Kidney glomerular epithelial cell (primary cell): ENCODE measurements at places on chromosomes 5 and 9.

DNA sequence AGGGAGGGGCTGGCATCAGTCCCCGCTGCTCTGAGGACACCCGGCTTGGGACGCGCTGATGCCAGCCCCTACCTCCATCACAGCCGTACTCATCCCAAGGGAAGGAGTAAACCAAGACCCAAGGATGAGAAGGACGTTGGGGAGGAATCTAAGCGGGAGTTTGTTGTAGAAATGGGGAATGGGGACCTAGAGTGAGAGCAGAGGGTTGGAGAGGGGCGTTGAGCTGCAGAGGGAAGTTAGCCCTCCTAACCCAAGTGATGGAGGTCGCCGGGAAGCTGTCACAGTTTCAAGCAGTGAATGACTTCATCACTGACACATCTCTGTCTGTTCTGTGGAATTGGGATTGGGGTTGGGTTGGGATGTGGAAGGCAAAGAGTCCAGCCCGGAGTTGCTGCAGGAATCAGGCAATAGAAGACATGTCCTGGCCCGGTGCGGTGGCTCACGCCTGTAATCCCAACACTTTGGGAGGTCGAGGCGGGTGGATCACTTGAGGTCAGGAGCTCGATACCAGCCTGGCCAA is 759 bp upstream of the SUSD1 start:
- no peak for DNase-seq

DNA sequence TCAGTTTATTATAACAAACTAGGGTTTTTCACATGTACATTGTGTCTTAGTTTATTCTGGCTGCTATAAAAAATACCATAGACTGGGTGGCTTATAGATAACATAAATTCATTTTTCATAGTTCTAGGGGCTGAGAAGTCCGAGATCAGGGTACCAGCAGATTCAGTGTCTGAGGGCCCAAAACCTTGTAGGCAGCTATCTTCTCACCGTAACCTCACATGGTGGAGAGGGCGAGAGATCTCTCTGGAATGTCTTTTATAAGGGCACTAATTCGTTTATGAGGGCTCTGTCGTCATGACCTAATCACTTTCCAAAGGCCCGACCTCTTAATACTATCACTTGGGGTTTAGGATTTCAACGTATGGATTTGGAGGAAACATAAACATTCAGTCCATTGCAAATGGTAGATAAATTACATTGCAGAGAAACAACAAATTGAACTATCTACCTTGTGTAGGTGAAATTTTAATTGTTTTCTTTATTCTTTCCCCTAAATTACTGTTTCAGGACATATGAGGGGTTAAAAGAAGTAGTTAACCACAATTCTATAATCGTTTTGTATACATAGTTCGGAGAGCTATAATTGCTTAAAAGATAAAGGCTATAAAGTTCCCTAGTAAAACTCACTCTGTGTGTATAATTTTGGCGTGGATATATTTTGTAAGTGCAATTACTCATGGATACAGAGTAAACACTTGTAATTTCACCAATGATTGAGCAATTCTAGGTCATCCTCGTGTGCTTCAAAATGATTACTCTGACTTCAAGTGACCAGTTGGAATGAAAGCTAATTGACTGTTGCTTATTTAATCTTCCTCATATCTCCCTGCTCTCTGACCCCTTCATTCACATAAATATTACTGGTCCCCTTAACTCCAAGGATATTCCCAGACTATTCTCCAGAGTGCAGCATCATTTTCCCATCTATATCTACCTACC is 247.5 kb upstream of the TMEM161B start:
- no peak for DNase-seq

DNA sequence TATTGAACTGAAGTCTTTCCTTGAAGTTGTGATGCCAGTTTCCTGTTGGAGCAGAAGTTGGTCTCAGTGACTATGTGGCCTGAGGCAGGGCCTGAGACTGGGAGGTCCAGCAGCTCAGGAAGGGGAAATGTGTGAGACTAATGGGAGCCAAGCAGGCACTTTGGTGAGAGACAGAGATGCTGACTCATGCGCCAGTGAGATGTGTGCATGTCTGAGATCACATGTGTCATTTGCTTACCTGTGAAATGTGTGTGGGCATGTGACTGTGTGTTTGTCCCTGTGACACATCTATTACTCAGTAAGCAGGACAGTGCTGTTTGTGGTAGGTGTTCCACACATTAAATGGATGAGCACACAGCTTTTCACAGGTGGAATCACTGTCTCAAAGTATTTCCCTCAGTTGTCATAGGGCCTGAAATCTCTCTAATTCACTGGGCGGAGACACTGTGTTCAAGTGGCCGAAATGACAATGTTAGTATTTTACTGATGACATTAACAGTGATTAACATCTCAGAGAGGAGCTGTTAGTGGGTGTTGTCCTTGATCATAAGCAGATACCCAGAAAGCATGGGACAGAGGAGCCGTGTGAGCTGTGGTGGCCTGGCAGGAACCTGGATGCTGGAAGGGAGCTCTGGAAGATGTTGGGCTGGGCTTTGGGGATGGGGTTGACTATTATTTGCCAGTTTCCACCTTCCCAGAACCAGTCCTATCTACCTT is 7.4 kb downstream of the NPR2 start:
- DNase-seq = peak; percentile 37

- no peak for DNase-seq
Measured at GRCh38 chr9:89374176-89374575, 55.9 kb downstream of the SECISBP2 start.

DNA sequence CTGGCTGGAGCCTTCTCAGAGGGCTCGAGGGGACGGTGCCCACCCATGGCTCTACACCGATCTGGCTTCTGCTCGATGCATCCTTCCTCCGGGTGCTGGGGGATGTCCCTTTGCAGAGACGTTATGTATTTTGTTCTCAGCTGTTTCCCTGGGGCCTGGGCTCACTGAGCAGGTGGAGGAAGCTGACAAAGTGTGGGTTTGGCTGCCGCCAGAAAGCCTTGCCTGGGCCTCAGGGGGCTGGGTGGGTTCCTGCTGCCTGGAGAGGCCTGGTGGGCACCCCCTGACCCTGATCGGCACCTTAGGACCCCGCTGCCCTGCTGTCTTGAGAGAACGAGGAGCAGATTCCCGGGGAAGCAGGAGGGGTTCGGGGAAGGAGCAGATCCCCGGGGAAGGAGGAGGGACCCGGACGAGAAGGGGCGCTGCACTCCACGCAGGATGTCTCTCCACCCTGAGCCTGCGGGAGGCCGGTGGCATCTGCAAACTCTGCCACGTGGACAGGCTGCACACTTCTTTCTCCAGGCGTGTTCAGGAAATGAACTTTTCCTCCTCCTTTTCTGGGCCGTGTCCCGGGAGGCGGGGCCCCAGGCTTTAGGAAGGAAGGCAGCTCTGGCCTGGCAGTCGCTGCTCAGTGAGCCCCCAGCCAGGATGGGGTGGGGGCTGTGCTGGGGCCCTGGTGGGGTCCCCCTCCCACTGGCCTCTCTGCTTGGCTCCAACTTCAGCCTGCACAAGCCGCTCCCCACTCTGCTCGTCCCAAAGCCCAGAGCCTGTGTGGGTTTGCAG is 148.9 kb downstream of the RXRA start:
- no peak for DNase-seq

- no peak for DNase-seq
Measured at GRCh38 chr5:93819668-93820067, 78.3 kb upstream of the POU5F2 start.

DNA sequence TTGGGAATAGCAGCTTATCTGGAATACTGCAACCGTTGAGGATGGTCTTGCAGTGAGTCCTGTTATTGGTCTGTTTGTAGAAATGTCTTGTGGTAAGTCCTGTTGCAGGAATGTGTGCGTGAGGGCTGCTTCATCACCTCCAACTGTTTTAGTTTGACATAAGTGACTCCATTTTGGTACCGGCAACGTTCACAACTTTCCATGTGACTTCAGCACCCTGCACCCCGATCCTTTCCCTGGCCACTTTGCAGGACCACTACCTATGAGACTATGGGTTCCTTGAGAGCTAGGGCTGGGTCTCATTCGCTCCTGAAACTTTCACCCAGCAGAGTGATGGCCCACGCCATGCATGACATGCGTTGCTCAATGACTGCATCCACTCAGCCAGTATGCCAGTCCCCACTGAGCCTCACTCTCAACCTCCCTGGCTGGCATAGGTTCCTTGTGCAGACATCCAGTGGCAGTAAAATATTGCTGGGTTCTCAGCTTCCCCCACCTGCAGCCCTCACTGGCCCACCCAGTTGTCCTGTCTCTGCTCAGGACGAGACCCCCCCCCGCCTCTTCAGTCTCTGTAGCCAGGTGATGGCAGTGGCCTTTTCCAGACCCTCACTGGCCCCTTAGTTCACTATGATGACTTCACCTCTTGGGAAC is 8.0 kb downstream of the SURF6 start:
- DNase-seq = no peak

DNA sequence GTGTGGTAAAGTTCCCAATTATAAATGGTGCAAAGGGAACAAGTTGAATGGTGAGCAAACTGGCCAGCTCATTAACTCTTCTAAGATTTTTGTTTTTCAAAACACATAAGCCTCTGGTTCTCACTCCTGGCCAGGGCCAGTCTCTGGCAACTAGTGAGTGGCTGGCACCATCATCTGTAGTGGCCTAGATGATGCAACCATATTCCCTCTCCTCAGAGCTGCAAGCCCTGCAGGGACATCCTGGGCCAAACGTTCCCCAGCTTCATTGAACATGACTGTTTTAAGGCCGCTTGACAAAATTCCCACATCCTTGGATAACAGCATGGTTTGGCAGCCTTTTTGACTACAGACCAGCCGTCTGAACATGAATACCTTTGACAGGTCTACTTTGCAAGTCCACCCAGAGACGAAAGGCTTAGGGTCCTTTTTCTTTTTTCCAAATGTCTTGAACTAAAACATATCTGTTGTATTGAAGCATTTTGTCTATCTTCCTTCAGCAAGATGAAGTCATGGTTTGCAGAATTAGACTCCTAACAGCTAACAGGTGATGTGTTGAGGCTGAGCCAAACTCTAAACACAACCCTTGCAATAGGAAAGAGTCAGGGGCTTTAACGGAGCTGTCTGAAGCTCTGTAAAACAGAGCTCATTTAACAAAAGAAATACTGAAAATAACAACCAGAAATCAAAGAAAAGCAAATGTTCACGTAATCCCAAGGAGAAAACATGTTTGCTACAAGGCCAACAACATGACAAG is 23.8 kb downstream of the MACROH2A1 start:
- no peak for DNase-seq

GRCh38 chr5:108650997-108651396 is 96.7 kb upstream of the FER start:
- no peak for DNase-seq

DNA sequence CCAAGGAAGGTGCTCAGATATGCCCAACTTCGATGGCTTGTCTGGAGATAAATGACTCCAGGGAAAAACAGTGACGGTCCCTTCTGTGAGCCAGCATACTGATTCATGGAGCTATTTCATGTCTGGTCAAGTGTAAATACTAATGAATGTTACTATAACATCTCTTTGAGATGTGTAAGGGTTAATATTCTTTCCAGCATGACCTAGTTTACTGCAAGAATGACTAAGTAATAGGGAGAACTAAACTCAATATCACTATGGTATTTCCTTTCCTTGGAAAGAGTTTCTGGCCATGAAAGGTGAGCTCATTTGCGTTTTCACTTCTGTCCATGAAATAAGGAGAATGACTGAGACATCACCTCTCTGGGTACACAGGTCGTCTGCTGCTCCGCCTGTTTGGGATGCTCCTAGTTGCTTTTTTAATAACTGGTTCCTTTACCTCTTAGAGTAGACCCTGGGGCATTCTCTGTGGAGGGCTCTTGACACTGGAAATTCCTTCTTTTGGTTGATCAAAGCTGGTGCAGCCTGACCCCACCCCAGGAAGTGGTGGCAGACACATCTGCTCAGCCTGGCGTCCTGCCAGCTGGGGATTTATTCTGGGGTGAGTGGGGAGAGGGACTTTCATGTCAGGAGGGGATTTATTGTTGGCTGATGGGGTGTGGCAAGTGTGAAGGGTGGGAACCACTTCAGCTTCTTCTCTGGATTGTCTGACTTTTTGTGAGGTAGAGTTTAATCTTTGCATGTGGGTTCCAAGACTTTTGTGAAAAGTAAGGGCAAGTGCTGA is 250.0 kb upstream of the MPDZ start:
- DNase-seq = no peak

- no peak for DNase-seq
Measured at GRCh38 chr9:133734590-133735414, 3.4 kb downstream of the SARDH start.

- no peak for DNase-seq
Measured at GRCh38 chr9:133113949-133114885, 6.8 kb downstream of the RALGDS start.

GRCh38 chr9:87760529-87760928 is 34.6 kb downstream of the CTSL start:
- DNase-seq = no peak

GRCh38 chr9:6692881-6693361 is 47.4 kb upstream of the GLDC start:
- no peak for DNase-seq

- no peak for DNase-seq
Measured at GRCh38 chr5:157247267-157247666, 18.7 kb upstream of the CYFIP2 start.

DNA sequence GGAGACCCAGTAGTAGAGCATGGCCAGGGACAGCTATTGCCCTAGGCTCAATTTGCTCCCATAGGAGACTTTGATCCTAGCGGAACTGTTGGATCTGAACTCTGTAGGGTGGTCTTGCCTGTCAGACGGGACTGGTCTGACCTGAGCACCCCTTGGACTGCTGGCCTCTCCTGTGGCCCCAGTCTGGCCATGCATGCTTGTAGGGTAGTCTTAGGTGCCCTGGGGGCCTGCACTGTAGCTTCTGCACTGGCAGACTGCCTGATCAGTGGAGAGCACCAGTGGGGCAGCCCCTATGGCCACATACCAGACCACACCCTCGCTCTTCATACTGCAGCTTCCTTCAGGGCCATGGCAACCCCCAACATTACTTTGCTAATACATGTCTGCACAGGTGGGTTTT is 396.1 kb upstream of the GRAMD2B start:
- DNase-seq = no peak

DNA sequence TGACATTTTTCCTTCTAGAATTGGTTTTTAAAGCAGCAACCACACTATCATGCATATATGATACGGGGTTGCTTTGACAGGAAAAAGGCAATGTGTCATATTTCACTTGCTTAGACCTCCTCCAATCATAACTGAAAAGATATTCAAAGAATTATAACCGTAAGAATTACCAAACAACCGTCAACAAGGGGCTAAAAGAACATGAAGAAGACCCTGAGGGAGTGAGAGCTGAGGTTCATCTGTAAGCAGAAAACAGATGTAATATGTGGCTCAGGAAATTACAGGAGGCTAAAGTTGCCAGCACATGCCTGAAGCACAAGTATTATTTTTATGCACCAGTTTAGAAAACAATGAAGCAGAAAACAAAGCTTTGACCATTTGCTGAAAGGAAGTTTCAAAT is 78.9 kb downstream of the APBA1 start:
- DNase-seq = no peak
